ENCODE measurements at places on chromosomes 1 and 21. TPM values are rescaled to one million over a fixed set of nuclear protein-coding genes. Genes with fewer than 3 reads are reported as not detected.

The HMCN1 gene
- 47.8 TPM for polyA plus RNA-seq

The NEK7 gene
- 60.3 TPM for polyA plus RNA-seq

- DNase-seq = no peak
Measured at GRCh38 chr1:231374394-231374793, 36.3 kb downstream of the SPRTN start.

GRCh38 chr1:85611425-85611824 lies 30.9 kb downstream of the CCN1 start:
- no peak for DNase-seq

- DNase-seq = no peak
Measured at GRCh38 chr1:198638894-198639635, at the start of gene PTPRC. Gene PTPRC, plus strand, starts transcription at chr1:198639040. Its CDS starts 229 bp downstream, at chr1:198639269.

Measured in right renal pelvis (tissue), 4 donors.